ENCODE measurements at places on chromosomes 16 and 17.

- no peak for DNase-seq
These were observed 26.1 kb downstream of the PRKCB start for GRCh38 chr16:23861874-23862273.

DNA sequence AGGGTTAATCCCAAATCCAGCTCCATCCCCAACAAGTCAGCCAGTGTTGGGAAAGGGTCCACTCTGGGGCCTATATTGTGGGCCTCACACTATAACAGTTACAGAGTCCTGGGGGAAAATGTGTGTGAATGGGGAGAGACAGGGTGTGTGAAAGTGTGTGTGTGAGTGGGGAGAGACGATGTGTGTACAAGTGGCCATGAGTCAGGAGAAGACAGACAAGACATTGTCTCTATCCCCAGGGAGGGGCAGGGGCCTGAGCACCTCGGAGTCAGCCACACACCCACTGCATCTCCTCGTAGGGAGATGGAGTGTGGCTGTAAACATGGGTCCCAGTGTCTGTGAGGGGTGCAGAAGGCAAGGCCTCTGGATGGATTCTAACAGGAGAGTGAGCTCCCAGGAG lies 2.9 kb downstream of the CRHR1 start:
- no peak for DNase-seq

GRCh38 chr17:66652840-66653507 lies 181.9 kb upstream of the CACNG5 start:
- DNase-seq, result no peak

DNA sequence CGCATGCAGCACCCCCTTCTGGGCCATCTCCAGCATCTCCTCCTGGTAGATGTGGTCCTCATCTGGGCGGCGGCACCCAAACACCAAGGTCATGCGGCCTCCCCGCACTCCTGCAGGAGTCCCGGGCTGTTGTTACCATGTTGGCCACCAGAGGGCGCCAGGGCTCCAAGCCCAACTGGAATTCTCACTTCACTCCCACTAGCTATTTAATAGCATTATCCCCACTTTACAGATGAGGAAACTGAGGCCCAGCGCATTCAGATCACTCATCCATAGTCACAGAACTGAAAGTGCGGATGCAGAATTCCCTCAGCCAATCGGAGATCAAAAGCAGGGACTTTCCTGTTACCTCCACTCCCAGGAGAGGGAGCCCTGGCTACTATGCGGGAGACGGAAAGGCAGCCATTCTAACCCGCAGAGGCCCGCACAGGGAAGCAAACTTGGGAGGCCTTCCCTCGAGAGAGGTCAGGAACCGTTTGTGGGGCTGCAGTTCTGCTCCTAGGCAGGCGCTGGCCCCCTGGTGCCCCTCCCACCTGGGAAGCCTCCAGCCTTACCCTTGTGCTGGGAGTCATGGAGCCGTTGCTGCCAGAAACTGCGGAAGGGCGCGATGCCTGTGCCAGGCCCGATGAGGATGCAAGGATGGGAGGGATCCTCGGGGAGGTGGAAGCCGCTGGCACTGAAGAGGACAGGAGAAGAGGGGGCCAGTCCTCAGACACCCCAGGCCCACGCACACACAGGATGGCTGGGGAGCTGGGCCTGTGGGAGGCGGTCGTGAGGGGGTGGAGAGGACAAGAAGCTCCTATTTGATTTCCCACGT lies 40.1 kb downstream of the NOS2 start:
- peak; percentile 26 for DNase-seq

DNA sequence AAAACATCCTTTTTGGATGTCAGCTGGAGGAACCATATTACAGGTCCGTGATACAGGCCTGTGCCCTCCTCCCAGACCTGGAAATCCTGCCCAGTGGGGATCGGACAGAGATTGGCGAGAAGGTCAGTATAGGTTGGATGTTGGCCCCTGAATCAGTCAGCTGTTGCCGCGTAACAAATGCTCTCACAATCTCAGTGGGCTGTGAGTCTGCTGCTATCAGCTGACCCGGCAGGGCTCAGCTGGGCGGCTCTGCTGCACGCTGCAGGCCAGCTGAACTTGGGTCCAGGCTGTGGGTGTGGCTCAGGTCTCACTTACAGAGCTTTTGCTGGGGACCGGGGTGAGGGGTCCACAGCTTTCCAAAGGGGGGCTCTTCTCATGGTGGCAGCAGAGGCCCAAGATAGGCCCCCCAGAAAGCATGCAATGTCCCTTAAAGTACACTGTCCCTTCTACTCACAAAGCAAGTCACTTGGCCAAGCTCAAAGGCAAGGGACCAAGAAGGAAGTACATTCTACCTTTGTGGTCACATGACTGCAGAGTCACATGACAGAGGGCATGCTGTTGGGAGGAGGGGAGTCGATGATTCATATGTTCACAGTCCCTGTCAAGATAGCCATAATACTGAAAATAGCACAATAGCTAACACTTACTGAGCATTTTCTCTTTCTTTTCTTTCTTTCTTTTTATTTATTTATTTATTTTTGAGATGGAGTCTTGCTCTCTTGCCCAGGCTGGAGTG lies 134.2 kb downstream of the ABCC1 start:
- peak; percentile 88 for DNase-seq

DNA sequence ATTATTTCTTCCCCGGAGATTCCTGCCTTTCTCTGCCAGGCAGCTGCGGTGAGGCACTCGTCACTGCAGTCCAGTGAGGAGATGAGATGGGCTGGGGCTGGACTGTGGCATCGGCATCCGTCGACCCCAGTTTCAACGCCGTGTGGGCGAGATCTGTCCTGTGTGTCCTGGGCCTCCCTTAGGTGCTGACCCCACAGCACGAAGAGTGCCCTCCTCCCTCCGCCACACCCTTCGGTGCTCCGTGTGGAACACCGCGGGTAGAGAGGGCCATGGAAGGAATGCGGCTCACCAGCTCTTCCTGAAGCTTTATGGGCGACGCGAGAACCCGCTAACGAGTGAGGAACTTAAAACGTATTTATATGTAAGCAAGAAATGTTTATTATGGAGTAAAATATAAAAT lies 17.6 kb downstream of the ACSF3 start:
- DNase-seq, result no peak

DNA sequence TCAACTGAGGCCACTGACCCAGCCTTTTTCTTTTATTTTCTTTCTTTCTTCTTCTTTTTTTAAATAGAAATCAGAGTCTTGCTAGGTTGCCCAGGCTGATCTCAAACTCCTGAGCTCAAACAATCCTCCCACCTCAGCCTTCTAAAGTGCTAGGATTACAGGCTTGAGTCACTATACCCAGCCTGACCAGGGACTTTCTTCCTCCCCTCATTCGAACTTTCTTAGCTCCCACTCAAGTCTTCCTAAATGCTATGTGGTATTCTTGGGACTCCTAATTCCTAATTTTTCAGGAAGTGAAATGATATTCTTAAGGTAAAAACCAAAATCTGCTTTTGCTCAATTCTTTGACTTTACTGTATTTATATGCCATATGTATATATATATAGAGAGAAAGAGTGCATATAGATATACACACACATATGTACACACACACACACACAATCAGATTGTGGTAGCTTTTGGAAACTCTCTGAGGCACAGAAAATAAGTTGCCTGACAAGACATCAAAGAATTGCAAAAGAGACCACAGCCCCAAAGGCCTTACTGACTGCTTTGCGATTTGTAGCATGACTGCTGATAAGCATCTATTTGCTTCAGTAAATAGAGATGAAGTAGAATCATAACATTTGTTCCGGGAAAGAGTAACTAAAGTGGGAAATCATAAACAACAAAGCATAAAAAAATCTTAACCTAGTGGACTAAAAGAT lies 9.5 kb upstream of the AMZ2 start:
- DNase-seq, result peak; percentile 27

- no peak for DNase-seq
These were observed 15.5 kb upstream of the RBFOX3 start for GRCh38 chr17:79626156-79626890.

- no peak for DNase-seq
These were observed 2.8 kb downstream of the FN3K start for GRCh38 chr17:82737967-82738877.

GRCh38 chr16:30054959-30055553 lies 10.5 kb upstream of the ALDOA start:
- DNase-seq, result peak; percentile 18

- DNase-seq, result no peak
These were observed 11.0 kb upstream of the NXPH3 start for GRCh38 chr17:49564638-49565037.

DNA sequence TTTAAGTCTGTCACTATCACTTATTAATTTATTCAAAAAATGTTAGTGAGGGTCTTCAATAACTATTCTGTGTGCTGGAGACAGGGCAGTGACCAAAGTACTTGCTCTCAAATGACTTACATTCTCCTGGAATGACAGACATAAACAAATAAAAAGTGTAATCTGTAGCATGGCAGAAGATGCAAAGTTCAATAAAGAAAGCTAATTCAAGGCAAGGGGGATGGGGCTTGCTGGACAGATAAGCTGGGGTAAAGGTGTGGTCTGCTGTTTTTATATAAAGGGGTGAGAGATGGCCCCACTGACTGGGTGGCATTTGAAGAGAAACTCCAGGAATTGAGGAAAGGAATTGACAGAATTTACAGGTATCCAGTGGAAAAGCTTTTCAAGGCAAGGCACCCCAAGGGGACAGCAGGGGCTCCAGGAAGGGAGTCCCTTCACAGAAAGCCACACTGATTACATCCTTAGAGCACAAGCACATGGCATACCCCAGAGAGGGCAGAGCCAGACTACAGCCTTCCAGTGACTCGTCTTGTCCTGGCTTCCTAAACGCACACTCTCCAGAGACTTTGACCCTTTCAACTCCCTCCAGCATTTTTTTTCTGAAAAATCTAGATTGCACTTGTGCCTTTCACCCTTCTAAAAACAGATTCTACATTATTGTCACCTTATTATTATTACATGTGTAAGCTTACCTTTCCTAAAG lies 123.7 kb upstream of the HS3ST3A1 start:
- no peak for DNase-seq

GRCh38 chr17:17403899-17404576 lies 72.8 kb upstream of the MED9 start:
- peak; percentile 73 for DNase-seq

GRCh38 chr17:40828454-40829044 lies 6.1 kb upstream of the KRT10 start:
- no peak for DNase-seq

DNA sequence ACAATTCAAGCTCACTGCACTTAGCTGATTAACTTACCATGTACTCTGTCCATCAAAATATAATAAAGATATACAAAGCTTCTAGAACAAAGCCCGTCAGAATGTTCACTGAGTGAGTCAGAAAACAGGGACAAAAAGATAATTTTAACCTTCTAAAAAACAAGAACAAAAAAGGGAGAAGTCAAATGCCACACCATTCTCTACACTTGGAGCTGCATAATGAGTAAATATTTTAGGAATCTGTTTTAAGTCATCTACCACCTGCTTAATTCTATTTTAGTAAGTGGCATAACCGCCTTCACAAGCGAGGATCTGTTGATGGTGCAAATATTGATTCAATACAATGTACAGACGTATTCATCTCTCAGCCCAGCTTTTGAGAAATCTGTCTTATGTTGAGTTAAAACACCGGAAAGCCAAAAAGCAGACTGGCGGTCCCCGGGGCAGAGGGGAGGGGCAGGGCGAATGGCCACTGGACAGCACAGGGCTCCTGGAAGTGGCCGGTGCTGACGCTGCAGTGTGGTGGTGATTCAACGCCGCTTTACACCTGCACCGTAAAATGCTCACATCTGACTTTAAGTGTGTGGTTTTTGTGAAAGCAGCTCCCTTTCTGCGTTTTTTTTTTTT lies 20.1 kb downstream of the RAB40B start:
- peak; percentile 64 for DNase-seq

DNA sequence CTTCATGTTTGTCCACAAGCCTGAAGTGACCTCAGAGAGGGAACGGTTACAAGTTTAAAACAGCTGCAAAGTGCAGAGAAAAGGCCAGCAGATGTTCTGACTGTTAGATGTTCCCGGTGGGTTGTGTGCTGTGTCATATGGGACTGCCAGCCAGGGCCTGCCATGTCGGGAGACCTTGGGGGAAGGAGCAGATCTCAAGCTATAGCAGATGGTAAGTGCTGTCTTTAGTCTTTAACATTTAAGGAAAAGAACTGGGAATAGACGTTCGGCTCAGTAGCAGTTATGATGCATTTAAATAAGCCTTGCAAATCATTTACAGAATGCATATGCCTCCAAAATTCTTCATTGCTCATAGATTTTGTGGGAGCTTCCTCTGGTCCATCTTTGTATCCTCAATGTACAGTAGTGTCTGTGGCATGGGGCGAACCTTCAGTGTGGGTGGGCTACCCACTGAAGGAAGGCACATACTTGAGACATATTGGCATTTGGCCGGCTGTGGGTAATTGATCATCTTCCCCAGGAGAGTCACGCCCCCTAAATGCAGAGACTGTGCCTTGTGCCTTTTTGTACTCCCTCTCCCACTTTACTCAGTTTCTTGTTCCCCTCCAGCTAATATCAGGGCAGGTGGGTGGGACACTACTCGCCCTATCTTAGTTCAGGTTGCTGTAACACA lies 131.9 kb downstream of the NPIPB5 start:
- no peak for DNase-seq

- peak; percentile 44 for DNase-seq
These were observed 133.3 kb upstream of the CIBAR2 start for GRCh38 chr16:85245307-85246172.

GRCh38 chr16:2085669-2086068 lies 37.9 kb downstream of the TSC2 start:
- DNase-seq, result no peak
